NCI-H460 (cell line): ENCODE measurements at places on chromosomes 1 and 21. TPM values are rescaled to one million over a fixed set of nuclear protein-coding genes. Genes with fewer than 3 reads are reported as not detected.

The NBPF4 gene
- not detected in 2 replicates for total RNA-seq

The BMP8B gene
- 1.7 TPM in 2 replicates for total RNA-seq

The MARK1 gene
- total RNA-seq, result 3.8 and 4.3 TPM in 2 replicates

The LAD1 gene
- total RNA-seq, result not detected in 2 replicates

The LAMB3 gene
- total RNA-seq, result 19.1 and 19.7 TPM in 2 replicates

The SLC45A3 gene
- 2.0 and 2.1 TPM in 2 replicates for total RNA-seq

The DCDC2B gene
- not detected in 2 replicates for total RNA-seq

The RHBDL2 gene
- total RNA-seq, result not detected in 2 replicates

The CLCNKA gene
- total RNA-seq, result not detected in 2 replicates

The NUP210L gene
- total RNA-seq, result 0.02 TPM in 1 of 2 replicates, not detected in the other

The PBX1 gene
- 78.0 and 84.8 TPM in 2 replicates for total RNA-seq

The XKR8 gene
- 1.9 and 2.5 TPM in 2 replicates for total RNA-seq

The FCRL2 gene
- total RNA-seq, result not detected in 2 replicates

The ATAD3C gene
- total RNA-seq, result 0.05 and 0.06 TPM in 2 replicates
